NCI-H1105 (cell line): ENCODE measurements at places on chromosomes 7 and 10.

- DNase-seq = no peak
Measured at GRCh38 chr10:132005147-132005546, 23.4 kb upstream of the BNIP3 start.

GRCh38 chr7:43394441-43395130 is 188.3 kb upstream of the STK17A start:
- DNase-seq = no peak

DNA sequence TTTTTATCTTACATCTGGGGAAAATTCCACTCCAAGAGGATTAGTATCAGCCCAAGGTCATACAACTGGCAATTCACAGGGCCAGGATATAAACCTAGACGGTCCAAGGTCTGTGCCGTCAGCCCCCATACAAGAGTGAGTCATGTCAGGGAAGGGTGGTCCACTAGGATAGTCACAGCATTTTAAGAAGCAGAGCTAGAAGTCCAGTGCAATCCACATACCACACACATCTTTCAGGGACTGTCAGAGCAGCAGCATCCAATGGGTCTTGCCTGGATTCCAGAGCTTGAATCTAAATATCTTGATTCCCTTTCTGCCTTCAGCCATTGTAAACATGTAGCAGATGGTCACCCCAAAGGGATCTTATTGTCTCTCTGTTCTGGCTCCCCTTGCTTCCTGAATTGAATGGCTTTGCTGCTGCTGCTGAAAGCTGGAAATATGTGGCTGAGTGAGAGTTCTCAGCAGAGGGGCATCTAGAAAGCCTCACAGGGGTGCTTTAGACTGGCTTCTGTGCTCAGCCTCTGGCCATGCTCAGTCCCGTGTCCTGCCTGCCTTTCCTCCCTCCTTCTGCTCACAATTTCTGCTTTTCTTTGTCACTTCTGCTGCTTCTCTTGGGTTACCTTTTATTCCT is 9.9 kb upstream of the OR6V1 start:
- DNase-seq = no peak

DNA sequence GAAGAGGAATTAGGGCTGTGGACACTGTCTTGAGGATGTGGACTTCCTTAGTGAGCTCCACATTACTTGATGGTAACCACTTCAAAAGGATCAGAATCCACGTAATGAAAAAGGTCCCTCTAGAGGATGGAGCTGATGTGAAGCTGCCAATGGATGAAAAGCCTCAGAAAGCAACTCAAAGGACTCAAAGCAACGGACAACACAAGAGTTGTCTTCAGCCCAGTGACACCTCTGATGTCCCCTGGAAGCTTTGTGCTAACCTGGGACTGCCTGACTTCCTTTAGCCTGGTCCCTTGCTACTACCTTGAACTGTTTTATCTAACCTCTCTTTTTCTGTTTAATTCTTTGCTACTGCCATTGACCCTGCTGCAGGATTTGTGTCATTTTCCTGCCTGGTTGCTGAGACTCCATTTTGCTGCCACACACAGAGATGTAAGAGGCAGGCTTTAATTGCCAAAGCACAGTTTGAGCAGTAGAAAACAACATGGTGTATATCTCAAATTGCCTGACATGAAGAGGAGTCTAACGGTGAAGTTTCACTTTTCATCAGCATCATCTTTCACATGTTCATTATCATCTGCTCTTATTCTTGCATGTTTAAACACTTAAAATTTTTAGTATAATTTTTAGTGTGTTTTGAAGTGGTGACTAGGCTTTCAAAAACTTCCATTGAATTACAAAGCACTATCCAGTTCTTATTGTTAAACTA is 11.1 kb upstream of the SGCE start:
- DNase-seq = no peak

- no peak for DNase-seq
Measured at GRCh38 chr10:15754937-15755336, 35.2 kb upstream of the ITGA8 start.
